Stimulated activated CD8-positive, alpha-beta memory T cell treated with anti-CD3 and anti-CD28 coated beads, Interleukin-7, amount 100 ng/mL, for 4 hours (primary cell): ENCODE measurements at places on chromosomes 16 and 17.

GRCh38 chr16:31451681-31452351 lies 7.5 kb upstream of the ARMC5 start:
- DNase-seq = no peak

DNA sequence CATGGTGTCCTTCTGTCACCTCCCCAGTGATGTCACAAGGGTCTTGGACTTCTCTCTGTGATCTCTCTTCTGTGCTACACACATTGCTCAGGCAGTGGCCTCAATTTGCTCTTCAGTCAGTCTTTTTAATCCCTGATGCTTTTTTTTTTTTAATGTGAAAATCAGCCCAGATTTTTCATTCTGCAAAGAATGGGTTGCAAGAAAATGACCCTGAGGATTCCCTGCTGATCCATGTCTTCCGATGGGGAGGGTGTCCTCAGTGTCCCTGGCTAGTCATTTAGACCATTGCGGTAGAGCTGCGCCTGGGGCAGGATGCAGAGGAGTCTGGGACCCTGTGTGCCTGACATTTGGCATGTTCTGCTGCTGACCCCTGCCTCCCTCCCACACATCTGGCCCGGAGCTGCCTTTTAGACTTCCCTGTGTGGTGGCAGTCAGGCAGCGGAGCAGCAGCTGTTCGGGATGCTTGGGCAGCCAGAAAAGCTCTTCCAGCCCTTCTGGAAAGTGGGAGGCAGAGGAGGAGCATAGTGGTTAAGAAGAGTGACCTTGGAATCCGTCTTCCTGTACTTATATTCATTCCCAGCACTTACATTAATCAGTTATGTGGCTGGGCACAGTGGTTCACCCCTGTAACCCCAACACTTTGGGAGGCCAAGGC lies 12.3 kb downstream of the GPT2 start:
- no peak for DNase-seq

- DNase-seq = no peak
Measured at GRCh38 chr16:67862623-67863583, 9.9 kb upstream of the EDC4 start.

DNA sequence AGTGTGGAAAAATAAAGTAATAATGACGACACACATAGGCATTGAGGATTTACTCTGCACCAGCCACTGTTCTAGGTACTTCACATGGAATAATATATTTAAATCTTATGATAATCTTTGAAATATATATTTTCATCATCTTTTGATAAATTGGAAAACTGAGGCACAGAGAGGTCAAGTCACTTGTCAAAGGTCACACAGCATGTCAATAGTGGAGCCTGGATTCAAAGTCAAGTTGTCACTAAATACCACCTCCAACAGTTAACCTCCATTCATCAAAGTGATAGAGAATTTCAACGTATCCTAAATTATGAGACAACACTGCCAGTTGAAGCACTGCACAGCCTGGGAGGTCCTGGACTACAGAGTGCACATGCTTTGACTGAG lies 121.7 kb downstream of the IRX5 start:
- no peak for DNase-seq

DNA sequence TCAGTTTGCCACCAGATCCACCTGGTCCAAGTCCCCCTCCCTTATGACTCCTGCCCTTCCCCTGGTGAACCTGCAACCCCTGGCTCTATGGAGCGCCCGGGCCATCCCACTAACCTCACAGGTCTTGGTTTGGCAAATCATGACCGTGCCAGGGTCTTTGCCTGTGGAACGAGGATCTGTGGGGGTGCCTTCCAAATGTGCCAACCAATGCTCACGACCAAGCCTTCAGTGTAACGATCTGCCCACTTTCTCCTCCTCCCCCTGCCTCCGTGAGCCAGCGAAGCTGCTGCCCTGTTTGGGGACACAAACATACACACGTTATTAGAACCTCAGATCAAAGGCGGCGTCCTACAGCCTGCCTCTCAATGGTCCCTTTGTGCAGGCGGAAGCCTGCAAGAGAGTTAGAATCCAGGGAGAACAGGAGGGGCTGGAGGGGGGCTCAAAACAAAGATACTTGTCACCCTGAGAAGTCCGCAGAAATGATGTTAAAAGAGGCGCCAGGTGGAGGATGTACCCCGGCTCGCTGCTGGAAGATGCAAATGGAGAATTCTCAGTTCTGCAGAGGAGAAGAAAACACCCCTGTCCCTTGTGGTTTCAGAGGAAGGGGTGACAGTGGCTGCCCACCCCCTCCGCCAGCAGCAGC lies 9.0 kb upstream of the NKD1 start:
- DNase-seq = no peak

GRCh38 chr17:57849163-57849873 lies 526 bp downstream of the MRPS23 start:
- DNase-seq = no peak

DNA sequence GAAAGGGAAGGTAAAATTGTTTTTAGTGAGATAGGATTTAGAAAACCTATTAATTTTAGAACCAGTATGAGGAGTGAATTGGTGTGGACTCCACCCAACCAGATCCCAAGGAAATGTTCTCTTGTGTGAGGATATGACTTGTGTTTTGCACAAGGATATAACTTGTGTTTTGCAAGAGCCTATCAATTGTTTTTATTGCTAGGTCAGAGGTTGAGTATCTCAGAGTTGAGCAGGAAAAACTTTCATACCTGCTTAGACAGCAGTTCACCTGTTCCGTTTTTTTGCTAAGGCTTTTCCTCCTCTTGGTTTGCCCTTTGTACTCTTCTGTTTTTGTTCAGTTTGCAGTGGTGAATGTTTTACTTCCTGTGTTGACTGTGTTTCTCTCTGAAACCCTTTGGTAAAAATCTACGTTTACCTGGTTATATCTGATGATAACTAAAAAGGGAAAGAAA lies 5.1 kb downstream of the NBR1 start:
- no peak for DNase-seq

DNA sequence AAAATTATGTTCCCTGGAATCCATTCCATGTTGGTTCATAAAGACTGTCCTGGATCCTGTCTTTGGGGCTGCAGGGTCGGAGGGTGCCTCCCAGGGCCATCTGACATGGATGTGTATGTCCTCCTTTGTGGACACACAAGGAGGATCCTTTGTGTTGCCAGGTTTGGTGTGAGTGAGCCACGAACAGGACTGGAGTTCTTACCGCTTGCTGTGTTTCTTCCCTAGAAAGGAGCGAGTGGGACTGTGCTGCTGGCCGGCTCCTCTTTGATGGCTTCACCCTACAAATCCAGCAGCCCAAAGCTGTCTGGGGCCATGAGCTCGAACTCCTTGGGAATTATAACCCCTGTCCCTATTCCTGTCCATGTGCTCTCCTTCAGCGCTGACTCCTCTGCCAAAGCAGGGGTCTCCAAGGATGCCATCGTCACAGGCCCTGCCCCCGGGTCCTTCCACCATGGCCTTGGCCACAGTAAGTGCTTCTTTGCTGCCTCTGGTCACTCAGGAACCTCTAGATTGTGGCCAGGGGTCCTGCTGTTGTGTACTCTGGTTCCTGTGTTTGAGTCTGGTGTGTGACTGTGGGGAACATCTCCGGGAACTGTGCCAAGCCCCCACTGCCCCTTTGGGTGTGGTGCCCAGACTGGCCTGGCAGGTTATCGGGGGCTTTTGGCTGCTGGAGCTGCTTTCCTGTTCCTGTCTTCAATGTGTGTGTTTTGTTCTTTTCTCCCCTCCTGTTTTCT lies 29.5 kb downstream of the UBN1 start:
- DNase-seq = no peak

DNA sequence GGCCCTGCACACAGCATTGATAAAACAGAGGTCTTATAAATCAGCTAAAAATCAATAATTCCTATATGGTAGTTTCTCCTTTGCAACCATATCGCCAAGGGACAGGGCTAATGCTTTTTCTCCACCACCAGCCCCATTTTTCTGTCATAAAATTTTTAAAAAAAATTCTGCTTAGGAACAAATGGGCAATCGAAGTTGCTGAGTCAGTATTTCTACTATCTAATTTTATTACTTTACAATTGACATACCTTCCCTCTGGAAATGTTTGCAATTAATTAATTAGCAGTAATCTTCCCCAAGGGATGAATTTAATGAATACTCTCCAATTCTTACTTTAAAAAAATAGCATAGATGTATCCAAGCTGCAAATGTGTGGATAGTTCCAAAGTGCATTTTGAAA lies 1.7 kb upstream of the IRX6 start:
- DNase-seq = no peak

DNA sequence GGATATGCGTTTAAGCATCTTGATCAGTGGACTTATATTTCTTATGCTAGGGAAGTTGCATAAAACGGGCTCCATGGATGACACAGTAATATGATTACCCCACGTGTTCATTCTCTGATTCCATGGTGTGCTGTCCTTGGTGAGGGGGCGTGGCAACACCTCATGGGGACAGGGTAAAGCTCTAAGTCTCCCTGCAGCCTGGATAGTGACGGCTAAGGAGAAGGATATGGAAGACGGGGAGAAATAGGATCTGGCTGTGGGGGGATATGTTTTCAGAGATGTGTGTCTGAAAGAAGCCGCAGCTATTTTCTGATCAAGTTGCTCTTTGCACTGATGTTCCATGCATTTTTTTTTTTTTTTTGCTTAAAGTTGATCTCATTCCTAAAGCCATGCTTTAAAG lies 84.3 kb downstream of the MARCHF10 start:
- no peak for DNase-seq

GRCh38 chr16:55849536-55849935 lies 16.6 kb upstream of the CES1 start:
- no peak for DNase-seq

- no peak for DNase-seq
Measured at GRCh38 chr16:60686824-60687223, 1349.4 kb downstream of the CDH8 start.

DNA sequence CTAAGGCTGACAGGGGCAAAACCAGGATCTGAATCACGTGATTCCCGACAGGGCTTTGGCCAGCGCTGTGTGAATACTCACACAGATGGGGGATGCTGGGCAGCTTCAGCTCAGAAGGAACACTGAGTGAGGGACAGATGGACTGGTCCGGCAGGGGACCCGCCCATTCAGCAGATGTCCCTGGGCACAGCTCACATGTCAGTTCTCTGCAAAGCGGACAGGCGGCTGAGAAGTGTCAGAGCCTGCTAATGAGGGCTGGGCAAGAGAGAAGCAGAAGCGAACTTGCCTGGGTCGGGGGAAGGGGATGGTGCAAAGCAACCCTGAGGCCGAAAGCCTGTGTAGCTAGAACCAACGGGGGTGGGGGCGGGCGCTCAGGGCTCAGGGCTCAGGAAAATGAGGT lies 11.9 kb upstream of the GLIS2 start:
- no peak for DNase-seq

GRCh38 chr17:50634915-50635731 lies 442 bp downstream of the ABCC3 start:
- no peak for DNase-seq

DNA sequence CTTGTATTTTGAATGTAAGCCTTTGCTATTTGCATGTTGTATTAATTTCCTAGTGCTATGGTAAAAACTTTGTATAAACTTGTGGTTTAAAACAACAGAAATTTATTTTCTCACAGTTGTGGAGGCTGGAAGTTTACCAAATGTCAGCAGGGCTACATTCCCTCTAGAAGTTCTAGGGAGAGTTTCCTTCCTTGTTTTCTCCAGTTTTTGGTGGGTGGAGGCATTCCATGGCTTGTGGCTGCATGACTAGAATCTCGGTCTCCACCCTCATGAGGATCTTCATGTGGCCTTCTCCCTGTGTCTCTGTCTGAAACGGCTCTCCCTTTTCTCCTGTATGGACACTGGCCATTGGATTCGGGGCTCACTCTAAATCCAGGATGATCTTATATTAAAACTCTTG lies 482.2 kb upstream of the GOT2 start:
- DNase-seq = no peak

DNA sequence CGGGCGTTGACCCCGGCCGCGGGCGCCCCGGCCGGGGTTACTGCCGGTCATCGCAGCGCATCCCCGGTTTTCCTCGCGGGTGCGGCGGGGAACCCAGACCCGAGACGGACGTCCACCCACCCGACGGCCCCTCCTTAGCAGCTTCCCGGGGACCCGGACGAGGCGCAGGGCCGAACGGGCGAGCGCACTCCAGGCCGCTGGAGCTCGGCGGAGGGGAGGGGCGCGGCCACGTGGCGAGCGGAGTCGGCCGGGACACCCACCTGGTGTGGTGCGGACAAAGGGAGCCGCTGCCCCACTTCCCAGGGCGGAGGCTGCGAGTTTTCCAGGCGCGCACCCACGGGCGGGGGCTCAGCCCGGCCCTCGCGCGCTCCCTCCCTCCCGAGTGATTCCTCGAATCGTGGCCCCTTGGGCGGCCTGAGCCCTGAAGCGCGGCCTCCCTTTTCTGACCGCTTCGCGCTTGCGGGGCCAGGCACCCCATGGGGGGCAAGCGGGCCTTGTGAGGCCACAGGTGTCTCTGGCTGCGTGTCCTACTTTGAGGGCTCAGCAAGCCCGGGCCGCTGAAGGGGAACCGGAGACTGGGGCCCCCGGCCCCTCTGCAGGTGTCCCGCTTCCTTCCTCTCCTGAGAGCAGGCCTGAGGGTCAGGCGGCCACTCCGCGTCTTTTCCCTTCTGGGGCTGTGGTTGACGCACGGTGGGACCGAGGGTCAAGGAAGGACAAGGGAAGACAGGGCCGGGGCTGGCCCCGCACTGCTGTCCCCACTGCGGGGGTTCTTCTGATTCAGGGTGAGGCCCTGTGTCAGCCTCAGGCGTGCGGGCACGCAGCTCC lies 1.1 kb upstream of the FASN start:
- no peak for DNase-seq

- DNase-seq = no peak
Measured at GRCh38 chr17:30091771-30092170, 24.8 kb upstream of the NSRP1 start.

DNA sequence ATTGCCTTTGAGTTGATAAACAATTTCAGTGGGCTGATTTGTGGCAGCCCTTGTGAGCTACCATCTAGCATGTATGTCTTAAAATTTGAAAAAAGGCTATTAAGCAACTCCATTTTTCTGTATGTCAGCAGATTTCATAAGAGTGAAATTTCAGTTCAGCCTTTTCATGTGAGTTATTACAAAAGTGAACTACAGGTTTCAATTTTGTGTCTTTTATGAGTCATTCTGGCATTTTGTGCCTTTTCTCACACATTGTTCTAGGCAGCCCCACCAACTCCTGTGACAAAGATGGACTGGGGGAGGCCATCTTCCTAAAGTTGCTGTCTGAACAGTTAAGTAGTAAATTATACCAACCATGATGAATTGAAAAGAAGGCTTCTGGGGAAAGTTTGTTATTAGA lies 52.1 kb downstream of the USP10 start:
- DNase-seq = no peak
